ENCODE measurements at places on chromosomes 16 and 17. TPM values are rescaled to one million over a fixed set of nuclear protein-coding genes. Genes with fewer than 3 reads are reported as not detected.

Gene MT1X
- total RNA-seq = 2,339 TPM

- DNase-seq = no peak
Observed at GRCh38 chr17:82356845-82357355, 2.1 kb upstream of the TEX19 start.

GRCh38 chr16:81581107-81581506, 136.5 kb downstream of the CMIP start:
- DNase-seq = no peak

DNA sequence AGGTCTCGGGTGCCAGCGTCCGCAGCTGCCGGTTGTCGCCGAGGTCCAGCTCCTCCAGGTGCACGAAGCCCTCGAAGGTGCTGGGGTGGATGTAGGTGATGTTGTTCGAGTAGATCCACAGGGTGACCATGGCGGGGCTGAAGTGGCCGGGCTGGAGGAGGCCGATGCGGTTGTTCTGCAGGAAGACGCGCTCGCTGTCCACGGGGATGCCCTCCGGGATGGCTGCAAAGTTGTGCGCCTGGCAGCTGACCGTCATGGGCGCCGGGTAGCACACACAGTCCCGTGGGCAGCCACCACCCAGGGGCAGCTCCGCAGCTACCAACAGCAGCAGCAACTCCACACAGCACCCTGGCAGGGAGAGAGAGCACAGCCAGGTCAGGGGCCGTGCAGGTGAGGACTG, 87.7 kb downstream of the RTN4RL1 start:
- no peak for DNase-seq

GRCh38 chr16:66950437-66950836, 10.6 kb upstream of the CES3 start:
- DNase-seq = no peak

DNA sequence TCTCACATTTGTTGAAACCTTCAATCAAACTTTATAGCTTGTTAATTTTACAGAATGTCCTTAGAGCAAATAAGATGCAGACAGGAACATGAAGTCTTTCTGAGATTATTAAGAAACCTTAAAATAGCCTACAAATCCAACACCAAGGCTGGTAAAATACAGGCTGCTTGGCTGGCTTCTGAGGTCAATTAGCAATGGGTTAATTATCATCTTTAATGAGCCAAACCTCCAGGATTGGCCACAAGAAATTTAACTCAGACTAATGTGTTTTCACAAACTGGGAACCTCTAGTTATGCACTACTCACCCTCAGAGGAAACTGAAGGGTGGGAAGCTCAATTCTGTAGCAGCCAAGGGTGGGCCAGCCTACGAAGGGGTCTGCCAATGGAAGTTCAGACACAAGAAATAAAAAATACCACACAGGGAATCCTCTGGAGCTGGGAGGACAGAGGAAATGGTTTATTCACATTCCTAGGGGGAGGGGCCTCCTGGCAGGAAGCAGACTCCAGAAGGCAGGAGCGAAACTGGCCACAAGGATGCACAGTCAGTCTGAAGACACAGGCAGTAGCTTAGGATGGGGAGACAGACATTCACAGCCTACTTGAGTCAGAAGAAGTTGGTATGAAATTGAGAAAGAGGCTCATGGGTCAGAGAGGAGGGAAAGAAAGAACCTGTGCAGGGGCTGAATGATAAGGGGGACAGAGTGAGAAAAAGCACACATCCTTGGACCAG, 36.1 kb downstream of the HIC1 start:
- no peak for DNase-seq

GRCh38 chr17:16005636-16006035, 6.0 kb downstream of the TTC19 start:
- no peak for DNase-seq

Measured in omental fat pad (tissue), 4 donors.